ENCODE measurements at places on chromosomes 11 and 22.

- DNase-seq: no peak
Observed at GRCh38 chr22:39206491-39206890, 38.3 kb downstream of the PDGFB start.

- DNase-seq: peak; percentile 74
Observed at GRCh38 chr22:50731811-50732624, 6.0 kb upstream of the ACR start.

- peak; percentile 70 for DNase-seq
Observed at GRCh38 chr11:11842421-11843008, 743 bp downstream of the USP47 start.

GRCh38 chr11:77813256-77813655 is 7.3 kb downstream of the RSF1 start:
- DNase-seq: no peak

Measured in Right ventricle myocardium inferior (tissue), 1 donor.